LHCN-M2 (cell line): ENCODE measurements at places on chromosomes 4 and X.

DNA sequence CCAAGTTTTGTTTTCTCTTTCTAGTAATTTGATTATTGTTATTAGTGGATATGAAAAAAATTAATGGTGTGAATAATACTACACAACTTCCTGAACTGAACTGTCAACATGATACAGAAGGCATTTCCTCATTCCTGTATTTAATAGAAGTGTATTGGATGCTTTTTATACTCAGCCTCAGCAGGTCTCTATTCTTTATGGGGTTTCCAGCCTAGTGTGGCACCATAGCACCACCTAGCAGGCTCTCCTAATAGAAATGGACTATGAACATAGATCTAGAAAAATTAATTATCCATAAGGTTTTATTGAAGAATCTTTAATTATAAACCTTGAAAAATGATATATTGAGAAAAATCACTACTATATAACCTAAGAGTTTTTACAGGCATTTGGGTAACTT lies 52.4 kb downstream of the GLRB start:
- peak; percentile 64 for DNase-seq

GRCh38 chr4:37461801-37462200 lies 217.3 kb downstream of the NWD2 start:
- DNase-seq = no peak

DNA sequence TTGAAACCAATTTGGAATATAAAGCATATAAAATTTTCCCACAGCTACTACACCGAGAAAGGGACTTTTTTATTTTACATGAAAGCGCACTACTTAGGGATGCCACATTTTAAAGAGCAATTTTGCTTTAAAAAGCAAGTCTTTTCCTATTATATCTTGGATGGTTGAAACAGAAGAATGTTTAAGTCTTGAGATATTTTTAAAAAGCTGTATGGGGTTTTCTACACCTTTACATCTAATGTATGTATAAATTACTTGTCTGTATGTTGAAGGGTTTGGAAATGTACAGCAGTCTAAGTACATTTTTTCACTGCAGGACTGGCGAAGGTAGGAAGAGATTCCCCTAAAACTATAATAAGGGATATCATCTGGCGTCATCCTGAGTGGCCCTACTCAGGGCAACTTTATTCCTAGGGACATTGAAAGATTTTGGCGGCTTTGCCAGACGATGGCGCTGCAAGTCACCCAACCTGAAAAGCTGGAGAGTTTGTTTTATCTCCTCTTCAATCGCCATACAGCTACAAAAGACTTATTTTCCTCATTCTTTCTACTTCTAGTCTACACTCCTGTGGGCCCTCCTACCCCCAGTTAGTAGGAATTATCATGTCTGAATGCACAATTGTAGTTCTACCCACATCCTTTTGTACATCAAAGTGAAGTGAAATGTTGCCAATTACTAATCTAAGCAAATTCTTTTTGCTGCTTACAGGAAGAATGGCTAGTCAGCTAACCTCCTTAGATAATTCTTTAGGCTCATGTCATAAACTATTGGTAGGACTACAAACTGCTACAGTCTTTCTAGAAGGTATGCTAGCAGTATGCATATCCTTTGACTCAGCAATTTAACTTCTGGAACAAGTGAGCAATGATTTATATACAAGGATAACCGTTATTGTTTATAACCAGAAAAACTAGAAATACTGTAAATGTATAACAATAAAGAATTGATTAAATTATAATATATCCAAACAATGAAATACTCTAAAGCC lies 782 bp upstream of the NEK1 start:
- peak; percentile 74 for DNase-seq

- DNase-seq = peak; percentile 74
Measured at GRCh38 chr4:128979934-128980333, 113.4 kb downstream of the SCLT1 start.

DNA sequence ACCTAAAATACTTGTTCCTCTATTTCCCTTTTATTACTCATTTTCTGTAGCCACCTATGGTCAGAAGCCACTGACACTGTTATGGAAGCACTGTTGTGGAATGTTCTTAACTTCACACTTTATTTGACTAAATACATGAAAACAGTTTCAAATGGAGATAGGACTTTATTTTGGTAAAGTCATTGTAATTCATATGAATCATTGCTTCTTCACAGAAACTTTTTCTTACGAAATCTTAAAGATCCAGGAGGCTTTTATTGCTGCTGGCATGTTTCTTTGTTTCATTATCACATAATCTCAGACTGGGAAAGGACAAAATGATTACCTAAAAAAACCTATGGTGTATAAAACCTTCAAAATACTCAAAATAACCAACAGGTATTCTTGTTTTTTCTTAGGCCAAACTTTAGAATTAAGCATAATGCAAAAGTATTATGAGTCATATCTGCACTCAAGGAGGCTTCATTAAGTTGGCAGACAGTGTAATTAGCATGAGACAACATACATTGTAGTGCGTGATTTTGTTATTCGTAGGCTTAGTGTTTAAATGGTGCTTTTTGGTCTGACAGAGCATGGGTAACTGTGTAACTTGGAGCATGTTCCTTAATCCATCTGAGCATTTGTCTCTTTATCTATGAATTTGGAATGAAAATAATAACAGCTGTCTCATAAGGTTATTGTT lies 58.0 kb downstream of the SH3BGRL start:
- peak; percentile 28 for DNase-seq

DNA sequence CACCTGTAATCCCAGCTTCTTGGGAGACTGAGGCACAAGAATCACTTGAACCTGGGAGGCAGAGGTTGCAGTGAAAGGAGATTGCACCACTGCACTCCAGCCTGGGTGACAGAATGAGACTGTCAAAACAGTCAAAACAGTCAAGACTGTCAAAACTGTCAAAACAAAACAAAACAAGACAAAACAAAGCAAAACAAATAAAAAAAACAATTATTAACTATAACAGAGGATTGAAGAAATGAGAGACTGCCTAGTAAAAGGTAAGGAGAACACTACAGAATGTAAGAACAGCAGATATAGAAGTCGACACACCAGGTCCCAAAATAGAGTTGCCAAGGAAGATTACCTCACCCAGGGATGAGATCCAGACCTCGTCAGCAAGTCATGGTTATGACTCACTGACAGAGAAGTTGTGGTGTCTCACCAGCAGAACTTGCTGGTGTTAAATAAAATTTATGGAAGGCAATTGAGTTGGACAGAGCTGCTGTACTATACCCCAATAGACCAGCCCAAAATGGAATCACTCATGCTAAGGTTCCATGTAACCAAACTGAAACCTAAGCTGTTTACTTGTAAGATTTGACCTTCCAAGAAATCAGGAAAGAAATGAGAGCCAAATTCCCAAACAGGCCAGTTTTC lies 32.1 kb upstream of the GK start:
- DNase-seq = peak; percentile 81

DNA sequence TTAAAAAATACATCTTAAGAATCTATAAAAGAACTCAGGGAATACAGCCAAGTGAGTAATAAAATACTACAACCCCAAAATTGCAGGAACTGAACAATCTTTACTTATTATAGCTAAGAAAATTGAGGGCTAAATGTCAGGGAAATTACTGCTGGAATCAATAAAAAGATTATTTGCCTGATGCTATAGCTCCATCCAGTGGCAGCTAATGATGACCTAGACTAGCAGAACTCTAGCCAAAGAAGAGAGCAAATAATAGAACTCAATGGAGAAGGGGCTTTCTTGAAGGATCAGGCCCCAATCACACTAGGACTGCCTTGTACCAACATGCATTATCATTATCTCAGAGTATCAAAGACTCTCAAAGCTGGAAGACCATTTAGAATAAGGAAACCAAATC lies 85.0 kb upstream of the FAM241A start:
- DNase-seq = peak; percentile 43

- no peak for DNase-seq
Measured at GRCh38 chr4:153825691-153826090, 36.8 kb upstream of the SFRP2 start.

GRCh38 chr4:987624-988513 lies 1.0 kb downstream of the IDUA start:
- DNase-seq = peak; percentile 45

DNA sequence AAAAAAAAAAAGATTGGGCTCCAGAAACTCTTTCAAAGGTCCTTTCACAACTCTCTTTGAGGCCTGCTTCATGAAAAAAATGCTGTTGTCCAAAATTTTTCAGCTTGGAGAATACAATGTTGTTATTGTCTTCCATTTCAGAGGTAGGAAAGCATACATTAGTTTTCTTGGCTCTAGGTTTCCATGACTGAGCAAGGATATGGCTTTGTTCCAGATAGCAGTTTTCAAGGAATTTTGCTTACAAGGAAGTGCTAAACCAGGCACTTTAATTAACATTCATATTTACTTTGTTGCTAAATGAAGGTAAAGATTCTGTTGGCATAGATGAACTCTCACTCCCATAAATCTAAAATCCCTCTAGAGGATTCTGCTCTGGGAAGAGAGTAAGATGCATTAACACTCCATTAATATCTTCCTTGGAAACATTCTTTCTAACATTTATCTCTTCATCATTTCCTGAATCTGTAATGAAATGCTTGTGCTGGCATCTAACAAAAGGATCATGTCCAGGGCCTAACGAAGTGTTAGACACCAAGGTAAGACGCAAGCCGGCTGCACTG lies 118.4 kb downstream of the COL25A1 start:
- no peak for DNase-seq

DNA sequence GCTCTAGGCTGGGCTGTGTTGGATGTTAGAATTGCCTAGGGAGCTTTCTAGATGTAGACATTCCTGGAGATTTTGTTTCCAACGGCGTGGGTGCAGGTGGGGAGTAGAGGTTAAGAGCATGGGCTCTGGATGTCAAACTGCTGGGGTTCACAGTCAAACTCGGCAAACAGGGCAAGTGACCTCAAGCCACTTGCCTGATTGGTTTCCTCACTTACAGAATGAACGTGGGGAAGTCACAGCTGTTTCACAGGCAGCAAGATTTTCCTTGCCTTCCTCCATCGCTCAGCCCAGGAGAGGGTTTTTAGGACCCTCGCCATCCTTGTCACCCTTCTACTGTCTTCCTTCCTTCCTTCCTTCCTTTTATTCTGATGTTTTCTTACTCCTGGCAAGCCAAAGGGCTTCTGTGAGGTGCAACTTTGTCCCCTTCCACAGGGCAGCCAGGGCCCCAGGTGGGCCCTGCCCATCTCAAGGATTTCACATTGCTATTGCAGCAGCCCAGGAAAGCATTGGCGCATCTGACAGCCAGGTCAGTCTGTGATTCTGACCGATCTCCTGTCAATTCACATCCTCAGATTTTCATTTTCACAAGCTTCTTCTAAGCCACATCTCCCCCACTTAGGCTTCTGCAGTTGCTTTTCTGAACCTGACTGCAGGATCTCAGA lies 7.0 kb downstream of the RTL5 start:
- no peak for DNase-seq

- DNase-seq = no peak
Measured at GRCh38 chr4:140113653-140114052, 40.3 kb downstream of the MAML3 start.

DNA sequence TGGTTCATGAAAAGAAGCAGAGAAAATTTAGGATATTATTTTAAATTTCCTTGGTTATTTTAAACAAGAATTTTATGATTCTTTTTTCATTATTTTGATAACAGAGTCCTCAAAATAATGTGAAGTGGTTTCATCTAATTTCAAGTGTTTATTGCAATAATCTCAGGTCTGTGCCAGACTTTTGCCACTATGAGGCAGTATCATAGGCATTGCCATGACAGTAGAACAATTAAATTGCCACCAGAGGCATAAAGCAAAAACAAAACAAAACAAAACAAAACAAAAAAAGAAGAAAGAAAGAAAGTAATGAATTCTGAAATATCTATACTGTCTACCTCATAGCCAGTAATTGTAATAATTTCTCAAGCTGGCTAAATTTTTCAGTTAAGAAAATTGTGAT lies 739.2 kb downstream of the KCTD8 start:
- DNase-seq = no peak

- DNase-seq = no peak
Measured at GRCh38 chr4:71586087-71586763, 197.7 kb downstream of the GC start.

DNA sequence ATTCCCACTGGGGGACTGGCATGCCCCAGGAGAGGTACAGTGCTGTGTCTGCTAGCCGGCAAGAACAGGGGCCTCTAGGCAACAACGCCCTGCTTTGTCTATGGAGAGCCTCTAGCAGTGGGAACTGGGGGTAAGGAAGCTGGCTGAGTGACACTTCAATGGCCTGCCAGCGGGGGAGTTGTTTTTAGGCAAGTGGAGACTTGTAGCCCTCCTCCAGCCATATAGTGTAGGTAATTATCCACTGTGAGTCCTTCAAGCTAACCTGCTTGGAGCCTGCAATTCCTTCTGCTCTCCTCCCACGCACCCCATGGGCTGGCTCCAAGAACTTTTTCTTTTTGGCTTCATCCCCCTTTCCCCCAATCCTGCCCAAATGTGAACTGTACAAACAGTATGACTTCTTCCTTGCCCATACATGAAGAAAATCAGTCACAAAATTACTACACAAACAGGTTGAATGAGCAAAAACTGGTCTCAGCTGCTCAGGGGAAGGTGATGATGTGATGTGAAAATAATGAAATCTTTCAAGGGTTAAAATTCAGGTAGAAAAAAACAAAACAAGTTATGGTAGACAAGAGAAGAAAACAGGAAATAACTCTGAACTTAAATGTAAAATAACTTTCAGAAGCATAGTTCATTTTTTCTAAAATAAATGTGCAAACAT lies 33.1 kb downstream of the LEF1 start:
- no peak for DNase-seq

DNA sequence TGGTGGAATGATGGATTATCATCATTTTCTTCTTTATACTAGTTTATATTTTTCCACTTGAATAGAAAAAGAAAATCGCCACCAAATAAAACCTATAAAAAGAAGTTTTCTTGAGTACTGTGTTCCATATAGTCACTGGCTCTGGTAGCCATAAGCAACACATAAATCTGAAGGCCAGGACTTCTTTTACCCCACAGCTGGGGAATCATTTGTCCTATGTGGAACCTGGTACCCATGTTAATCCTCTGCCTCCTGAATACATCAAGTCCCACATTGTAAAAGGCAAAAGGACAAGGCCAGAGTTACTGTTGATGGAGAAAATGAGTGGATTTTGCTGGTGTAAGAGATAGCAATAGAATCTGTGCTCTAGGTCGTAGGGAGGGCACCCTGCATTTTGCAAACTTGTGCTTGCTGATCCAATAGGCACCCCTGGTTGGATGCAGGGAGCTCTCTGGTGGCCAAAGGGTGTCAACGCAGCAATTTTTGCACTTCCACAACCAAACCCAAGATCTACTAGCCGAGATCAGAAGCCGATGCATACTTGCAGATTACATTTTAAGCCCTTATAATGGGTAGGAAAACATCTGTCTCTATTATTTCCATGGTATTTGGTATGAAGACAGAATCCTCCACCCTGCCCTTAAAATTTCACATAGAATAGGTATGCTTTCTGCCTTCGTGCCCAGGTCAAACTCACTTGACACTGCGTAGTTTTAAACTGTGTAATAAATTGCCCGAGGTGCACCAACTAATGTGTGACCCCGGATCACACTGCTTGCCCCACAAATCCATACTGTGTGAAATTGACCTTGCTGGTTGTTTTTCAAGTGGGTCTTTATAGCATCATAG lies 146.2 kb upstream of the SCML1 start:
- DNase-seq = peak; percentile 66

- DNase-seq = peak; percentile 64
Measured at GRCh38 chrX:100673397-100673953, 29.5 kb downstream of the SRPX2 start.

- DNase-seq = no peak
Measured at GRCh38 chr4:609400-610050, 15.8 kb upstream of the PDE6B start.

GRCh38 chr4:84336964-84337705 lies 162.0 kb downstream of the NKX6-1 start:
- DNase-seq = no peak
